NCI-H1105 (cell line): ENCODE measurements at places on chromosomes 2 and 18.

GRCh38 chr2:217330647-217331046 lies 470.8 kb upstream of the TNP1 start:
- DNase-seq: no peak

- DNase-seq: no peak
Observed at GRCh38 chr2:64207573-64207972, 63.4 kb upstream of the PELI1 start.

DNA sequence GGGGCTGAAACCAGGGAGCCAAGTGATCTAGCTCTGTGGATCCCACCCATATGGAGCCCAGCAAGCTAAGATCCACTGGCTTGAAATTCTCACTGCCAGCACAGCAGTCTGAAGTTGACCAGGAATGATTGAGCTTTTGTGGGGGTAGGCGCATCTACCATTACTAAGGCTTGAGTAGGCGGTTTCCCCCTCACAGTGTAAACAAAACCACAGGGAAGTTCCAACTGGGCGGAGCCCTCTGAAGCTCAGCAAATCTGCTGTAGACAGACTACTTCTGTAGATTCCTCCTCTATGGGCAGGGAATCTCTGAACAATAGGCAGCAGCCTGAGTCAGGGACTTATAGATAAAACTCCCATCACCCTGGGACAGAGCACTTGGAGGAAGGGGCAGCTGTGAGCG lies 96.7 kb downstream of the CCDC148 start:
- DNase-seq: no peak

DNA sequence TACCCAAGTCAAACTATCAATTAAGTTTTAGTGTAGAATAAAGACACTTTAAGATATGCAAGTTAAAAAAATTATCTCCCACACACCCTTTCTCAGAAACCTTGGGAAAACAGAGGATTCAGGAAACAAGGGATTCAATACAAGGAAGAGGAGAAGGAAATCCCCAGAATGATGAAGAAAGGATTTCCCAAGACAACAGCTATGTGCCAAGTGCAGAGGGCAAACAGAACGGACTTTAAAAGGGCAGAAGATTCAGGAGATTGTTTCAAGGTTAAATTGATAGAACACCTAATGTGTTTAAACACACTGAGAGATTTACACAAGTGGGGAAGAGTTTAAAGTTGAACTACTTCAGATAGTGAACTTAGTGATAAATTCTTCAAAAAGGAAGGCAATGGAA lies 71.5 kb upstream of the EPAS1 start:
- DNase-seq: no peak

DNA sequence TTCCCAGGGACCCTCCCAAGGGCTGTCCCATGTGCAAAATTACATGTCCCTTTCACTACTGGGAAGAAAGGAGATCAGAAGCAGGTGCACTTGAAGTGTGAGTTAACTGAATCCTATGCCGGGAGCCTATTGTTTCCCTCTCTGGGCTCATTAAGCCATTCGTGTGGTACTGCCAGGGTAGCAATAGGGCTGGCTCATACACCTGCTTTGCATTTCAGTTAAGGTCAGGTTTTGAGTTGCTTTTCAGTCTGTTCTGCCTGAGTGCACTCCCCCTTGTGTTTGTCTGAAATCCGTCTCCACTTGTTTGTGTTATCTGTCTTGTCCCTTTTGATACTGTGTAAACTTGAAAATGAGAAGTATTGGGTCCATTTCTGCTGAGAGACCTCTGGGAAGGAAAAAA lies 1232.6 kb upstream of the NRXN1 start:
- DNase-seq: peak; percentile 68

DNA sequence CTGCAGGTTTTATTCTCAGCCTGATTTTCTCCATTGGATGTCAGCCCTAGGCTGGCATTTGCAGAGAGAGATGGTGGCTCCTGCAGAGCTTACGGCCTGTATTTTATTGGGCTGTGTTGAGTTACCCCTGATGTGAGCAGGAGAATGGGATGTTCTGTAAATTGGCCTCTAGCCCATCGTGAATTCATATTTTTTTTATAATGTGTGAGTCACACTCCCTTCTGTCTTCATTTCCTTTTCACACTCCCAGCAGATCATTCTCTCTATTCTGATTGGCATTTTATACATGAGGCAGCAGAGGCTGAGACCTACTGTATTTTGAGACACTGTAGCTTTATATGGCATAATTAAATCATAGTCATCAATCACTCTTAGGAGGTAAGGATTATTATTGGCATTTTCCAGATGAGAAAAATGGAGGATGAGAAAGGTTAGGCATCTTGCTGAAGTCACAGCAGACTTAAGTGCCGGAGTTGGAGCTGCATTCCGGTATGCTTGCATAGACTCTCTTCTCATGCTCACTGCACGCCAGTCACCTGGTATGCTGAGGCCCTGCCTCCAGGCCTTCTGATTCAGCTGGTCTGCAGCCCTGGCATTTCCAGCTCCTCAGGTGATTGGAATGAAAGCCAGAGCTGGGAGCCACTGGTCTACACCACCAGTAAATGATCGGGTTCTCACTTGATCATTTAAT lies 142.4 kb downstream of the NEDD4L start:
- no peak for DNase-seq

DNA sequence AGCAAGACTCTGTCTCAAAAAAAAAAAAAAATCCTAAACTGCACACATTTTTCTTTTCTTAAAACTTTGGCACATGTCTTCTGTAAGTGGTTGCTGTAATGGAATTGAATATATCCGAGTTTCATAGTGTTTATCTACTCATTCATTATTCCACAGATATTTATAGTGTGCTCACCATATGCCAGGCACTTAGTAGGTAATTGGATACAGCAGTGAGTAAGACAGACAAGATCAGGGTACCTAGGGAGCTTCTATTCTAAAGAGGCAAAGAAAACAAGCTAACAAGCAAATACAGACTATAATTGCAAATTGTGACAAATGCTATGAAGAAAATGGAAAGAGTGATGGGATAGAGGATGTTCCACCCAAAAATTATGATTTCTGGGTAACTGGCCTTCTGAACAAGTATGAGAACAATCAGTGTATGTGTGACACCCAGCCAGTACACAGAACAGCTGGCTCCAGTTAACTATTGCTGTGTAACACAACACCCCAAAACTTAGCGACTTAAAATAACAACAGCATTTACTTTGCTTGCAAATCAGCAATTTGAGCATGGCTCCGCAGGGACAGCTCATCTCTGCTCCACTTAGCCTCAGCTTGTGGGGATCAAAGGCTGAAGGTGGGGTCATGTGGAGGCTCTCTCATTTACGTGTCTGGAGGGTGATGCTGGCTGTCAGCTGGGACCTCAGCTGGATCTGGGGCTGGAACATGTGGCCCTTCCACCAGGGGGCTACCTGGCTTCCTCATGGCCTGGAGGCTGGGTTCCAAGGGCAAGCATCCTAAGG lies 224.9 kb downstream of the INSIG2 start:
- DNase-seq: no peak

GRCh38 chr2:16215902-16216557 lies 275.7 kb downstream of the MYCN start:
- DNase-seq: no peak

DNA sequence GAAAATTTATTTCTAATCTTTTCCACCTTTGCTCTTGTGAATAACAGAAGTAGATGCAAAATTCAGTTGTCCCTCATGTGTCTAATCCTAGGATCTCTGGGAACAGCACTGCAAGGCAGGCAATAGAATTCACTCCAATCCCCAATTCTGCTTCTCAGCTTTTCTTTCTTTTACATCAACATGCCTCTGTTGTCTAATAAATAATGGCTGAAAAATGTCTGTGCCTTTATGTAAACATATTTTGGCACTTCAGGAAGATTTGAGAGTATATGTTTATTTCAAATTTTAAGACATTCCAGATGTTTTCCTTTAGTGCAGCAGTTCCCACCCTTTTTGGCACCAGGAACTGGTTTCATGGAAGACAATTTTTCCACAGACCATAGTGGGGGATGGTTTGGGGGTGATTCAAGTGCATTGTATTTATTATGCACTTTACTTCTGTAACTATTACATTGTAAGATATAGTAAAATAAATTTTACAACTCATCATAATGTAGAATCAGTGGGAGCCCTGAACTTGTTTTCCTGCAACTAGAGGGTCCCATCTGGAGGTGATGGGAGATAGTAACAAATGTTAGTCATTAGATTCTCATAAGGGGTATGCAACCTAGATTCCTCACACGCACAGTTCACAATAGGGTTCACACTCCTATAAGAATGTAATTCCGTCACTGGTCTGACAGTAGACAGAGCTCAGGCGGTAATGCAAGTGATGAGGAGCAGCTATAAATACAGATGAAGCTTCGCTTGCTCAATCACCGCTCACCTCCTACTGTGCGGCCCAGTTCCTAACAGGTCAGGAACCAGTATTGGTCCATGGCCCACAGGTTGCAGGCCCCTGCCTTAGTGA lies 590.3 kb upstream of the CNTNAP5 start:
- DNase-seq: no peak

DNA sequence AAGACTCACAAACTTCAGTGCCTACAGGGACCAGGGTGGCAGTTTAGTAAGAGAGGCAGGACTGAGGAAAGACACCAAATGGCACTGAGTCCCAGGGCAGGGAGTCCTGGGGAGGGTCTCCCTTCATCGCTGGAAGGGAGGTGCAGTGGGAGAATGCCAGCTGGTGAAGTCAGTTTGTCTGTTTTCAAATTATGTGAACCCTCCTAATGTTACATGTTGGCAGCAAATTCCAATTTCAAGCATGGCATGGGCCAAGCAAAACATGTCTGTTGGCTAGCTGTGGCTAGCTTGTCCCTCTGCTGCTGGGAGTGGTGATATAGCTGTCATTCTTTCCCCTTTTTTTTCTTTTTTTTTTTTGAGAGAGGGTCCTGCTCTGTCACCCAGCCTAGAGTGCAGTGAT lies 55.9 kb upstream of the HAAO start:
- no peak for DNase-seq

DNA sequence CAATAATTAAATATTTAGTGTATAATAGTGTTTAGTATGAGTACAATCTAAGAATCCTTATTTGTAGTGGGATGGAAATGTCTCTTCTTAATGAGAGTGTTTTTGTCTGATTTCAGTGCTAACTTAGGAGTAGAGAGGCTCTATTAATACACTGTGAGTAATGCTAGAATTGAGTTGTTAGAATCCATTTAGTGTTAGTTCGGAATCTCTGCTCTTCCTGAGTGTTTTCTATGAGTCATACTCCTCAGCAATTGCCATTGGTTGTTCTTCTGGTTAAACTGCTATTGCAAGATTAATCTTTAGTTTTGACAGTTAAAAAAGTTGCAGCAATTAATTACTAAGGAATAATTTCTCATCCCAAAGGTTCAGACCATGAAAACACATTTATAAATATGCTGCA lies 828.6 kb upstream of the POU3F3 start:
- DNase-seq: no peak

GRCh38 chr18:36650266-36650665 lies 178.5 kb downstream of the TPGS2 start:
- no peak for DNase-seq

GRCh38 chr2:119013671-119014070 lies 71.7 kb downstream of the MARCO start:
- no peak for DNase-seq

DNA sequence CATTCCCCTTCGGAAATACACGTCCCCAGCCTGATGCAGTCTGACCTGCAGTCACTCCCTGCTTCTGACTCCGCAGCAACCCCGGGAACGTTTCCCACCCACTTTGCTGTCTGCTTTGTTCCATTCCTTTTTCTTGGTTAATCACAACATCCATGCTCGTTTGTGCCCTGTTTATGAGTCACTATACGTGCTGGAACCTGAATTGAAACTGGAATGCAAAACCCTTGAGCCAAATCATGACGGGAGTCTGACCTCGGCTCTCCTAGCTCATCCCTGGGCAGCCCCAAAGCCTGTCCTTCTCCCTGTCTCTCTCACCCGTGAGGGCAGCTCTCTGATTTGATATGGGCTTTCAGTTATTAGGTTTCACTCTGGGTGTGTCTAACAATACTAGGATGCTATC lies 57.1 kb upstream of the RNF152 start:
- DNase-seq: no peak

GRCh38 chr2:53247956-53248735 lies 519.5 kb upstream of the CHAC2 start:
- DNase-seq: no peak

DNA sequence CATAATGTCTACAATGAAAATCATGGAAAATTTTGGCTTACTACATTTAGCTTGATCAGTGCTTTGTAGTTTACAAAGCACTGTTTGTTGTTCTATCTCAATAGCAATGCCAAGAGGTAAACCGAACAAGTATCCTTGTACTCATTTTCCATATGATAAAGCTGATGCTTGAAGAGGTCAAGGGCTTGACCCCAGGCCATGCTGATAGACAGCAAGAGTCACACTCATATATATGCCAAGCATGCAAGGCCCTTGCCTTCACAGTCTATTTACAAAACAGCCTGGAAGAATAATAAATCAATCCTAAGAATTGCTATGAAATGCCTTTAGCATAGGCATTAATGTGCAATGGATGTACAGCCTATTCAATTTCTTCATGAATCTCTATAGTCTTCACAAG lies 71.8 kb downstream of the SLC8A1 start:
- no peak for DNase-seq

DNA sequence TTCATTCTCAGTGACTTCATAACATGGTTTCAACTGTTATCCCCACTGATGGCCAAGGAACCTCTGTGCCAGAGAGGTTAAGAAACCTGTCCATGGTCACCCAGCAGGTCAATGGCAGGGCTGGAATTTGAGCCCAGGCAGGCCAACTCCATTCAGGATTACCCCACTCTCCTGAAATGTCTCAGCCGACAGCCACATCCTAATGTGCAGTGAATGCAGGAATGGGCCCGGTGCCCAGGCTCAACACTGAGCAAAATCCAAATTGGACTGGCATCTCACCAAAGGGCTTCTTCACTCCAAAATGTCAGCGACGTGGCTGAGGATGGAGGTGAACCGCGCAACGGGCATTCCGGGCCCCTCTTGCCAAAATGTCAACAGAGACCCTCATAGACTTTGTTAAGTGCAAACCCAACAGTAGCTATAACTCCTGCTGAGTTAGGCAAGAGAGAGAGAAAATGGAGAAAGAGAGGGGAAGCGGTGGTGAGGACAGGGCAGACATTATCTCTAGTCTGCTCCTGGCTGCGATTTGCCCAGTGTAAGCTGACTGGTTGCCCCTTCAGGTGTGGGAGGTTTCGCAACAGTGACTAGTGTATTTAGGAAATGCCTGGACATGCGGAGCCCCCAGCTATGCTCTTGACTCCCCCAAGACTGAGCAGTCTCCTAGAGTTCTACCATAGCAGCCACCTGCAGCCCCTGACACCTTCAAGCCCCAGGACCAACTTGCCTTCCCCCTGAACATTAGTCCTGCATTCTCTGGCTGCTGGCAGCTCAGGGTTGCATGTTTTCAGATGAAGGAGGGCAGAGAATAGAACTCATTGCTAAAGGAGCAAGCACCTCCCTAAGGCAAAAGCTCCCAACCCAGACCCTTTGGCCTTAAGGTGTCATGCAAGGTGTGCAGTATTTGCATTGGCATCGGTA lies 167.7 kb downstream of the ANAPC1 start:
- no peak for DNase-seq

DNA sequence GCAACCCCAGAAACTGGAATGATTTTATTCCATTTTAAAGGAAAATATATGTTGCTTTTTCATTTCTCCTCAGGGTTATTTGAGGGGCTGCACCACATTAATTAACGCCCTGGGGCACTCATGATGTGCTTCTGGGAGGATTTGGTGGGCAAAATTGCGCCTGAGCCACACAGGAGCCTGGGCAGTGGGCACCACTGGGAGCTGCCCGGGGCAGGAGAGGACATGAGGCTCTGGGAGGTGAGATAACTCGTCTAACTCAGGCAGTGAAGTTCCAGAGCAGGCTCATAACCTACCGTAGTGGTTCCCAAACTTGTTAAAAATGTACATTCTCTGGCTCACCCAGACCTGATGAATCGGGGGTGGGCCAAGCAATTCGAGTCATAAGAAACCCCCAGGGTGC lies 68.3 kb downstream of the EDAR start:
- DNase-seq: no peak
